Activated T-helper 1 cell treated with anti-CD3 and anti-CD28 coated beads, Interleukin-2, amount 50 U/mL, for 16 hours (primary cell): ENCODE measurements at places on chromosomes 3 and 15.

DNA sequence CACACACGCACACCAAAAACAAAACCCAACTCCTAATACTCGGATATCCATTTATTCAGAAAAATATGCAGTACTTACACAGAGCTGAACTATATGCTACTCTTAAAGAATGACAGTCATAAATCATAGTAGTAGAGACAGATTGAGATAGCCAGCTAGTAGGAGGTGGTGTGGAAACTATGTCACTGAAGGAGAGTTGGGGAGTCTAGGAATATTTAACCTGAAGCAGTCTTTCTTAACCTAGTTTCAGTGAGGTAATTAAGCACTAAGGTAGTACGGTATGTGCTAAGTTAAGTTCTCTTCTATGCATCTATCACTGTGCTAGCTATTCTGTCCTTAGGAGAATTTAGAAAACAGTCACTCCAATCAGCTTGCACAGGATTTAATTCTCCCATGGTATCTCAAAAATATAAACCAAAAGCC, 54.2 kb downstream of the ANKRD28 start:
- no peak for DNase-seq

DNA sequence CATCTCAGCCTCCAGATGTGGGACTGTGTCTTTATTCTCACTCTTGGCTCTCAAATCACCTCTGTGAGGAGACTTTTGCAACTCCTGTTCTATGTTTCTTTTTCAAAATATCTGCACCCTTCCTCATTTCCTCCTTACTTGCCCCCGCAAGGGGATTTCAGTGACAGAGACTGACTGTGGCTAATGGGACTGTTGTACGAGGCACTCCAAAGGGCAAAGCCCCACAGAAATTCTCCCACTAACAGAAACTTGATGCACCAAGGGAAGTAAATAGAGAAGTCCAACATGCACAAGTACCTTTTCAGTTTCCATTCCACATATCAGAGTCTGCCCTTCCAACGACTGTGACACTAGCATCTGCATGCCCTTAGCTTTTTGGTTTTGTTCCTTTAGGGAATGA, 69.7 kb downstream of the LRRK1 start:
- DNase-seq = no peak

DNA sequence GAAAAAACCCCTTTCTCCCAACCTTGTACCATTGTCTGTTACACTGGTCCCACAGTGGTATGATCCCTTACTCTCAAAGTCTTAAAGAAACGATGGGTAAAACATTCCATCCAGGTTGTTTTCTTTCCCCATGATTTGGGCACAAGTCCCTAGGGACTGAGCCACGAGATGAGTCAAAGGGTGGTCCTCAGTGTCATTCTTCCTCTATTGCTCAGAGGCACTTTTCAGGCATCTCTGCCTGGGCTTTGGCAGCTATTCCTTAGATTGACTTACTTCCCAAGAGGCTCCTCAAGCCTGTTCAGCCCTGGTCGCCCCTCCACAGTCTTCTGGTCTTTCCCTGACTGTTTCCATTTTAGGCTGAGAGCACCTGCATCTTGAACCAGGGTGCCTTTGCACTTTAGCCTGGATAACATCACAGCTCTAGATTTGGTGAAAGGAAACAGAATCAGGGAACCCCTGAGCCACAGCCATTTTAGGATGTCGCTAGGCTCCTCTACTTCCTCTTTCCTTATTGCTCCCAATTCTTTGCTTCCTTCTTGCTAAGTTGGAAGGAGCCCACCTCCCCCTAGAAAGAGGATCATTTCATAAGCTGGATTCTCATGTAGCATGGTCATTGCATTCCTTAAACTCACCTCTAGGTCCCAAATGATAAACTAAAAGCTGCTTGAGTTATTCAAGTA, 131.0 kb upstream of the TPRG1 start:
- no peak for DNase-seq

DNA sequence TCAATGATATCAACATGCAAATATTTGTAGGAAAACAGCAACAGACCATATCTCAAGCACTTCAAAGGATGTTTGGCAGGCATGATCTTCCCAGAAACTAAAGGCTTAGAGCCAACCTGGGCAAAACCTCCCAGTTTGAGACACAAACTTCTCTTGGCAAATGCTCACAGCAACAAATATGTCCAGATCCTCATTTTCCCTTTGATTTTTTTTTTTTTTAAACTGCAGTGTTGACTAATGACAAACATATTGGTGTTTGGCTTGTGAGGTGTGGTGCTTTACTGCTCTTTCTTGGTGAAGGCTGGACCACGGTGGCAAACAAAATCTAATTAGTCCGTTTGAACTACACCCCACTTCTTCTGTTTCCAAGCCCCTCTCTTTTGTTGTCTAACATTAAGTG, 87.2 kb downstream of the EBLN2 start:
- no peak for DNase-seq
